ENCODE measurements at places on chromosomes 7 and 10.

GRCh38 chr10:48526011-48526821 lies 78.7 kb downstream of the ARHGAP22 start:
- DNase-seq, result peak; percentile 82

DNA sequence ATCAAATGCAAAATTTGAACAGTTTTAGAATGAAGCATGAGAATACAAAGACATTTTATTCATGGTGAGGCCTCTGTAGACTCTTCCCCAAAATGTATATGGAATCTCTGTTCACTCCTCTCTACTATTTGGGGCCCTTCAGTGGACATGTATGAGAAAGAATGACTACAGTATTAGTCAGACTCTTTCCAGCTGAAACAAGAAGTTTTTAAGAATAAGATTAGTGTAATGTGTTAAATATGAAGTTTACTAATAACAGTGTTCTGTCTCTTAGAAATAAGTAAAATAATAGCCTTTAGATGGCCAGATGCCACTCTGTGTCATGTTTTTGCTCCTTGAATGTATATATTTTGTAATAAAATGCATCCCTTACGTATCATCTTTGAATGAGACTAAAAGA lies 585.6 kb downstream of the SUGCT start:
- DNase-seq, result peak; percentile 67

GRCh38 chr7:26485367-26485934 lies 193.8 kb downstream of the SNX10 start:
- DNase-seq, result no peak

DNA sequence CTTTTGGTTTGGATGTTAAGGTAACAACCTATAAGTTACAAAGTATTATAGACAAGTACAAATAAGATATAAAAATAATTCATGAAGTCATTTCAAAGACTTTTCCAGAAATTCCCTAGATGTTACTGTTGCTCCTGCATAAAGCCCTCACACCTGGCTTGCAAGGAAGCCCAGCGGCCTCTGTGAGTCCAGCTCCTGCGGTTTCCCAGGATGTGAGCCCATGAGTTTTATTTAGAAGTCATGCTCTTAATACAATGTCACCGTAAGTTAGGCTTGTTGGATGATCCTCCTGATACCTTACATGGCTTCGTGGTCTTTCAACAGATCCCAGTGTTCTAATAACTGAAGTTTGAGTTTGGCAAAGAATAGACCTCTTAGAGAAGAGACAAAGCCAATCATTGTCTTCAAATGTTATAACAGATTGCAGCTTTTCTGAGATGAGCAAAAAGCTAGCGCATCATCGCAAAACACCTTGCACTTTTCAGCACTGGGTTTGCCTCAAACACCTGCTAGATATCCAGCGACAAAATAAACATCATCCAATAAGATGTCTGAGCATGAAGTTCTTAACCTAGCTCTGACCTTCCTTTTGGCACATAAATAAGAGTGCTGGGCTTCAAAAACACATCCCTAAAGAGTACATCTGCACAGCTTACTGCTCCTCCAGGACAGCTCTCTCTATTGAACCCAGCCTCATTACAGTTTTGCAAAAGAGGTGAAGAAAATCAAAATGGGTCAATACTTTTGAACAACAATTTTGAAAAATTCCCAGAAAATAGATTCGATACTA lies 3.6 kb downstream of the FAM171A1 start:
- DNase-seq, result no peak

DNA sequence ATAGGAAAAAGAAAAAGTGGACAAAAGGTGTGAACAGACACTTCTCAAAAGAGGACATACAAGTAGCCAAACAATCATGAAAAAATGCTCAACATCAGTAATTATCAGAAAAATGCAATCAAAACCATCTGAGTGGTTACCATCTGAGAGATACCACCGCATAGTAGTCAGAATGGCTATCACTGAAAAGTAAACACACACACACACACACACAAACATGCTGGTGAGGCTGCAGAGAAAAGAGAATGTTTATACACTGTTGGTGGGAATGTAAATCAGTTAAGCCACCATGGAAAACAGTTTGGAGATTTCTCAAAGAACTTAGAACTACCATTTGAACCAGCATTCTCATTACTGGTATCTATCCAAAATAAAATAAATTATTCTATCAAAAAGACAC lies 145.7 kb downstream of the CYP26A1 start:
- peak; percentile 33 for DNase-seq

DNA sequence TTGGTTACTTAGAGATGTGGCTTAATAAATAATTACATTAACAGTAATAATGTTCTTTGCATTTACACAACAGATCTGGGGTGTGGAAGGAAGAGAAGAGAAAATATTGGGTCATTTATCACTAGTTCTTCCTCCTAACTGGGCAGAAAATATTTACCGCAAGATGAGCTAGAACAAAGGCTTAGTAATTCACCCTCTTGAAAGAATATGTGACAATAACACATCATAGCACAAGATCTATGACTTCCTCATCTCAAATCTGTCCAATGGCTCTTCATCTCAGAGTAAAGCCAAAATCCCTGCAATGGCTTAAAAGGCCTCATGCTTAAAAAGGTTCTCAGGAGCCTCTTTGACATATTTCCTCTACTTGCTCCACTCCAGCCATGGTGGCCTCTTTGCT lies 178.6 kb downstream of the ZNF438 start:
- DNase-seq, result no peak

- DNase-seq, result no peak
These were observed 21.4 kb upstream of the MGMT start for GRCh38 chr10:129445436-129446182.

- DNase-seq, result no peak
These were observed 150.4 kb downstream of the DNAJB6 start for GRCh38 chr7:157487046-157487770.

DNA sequence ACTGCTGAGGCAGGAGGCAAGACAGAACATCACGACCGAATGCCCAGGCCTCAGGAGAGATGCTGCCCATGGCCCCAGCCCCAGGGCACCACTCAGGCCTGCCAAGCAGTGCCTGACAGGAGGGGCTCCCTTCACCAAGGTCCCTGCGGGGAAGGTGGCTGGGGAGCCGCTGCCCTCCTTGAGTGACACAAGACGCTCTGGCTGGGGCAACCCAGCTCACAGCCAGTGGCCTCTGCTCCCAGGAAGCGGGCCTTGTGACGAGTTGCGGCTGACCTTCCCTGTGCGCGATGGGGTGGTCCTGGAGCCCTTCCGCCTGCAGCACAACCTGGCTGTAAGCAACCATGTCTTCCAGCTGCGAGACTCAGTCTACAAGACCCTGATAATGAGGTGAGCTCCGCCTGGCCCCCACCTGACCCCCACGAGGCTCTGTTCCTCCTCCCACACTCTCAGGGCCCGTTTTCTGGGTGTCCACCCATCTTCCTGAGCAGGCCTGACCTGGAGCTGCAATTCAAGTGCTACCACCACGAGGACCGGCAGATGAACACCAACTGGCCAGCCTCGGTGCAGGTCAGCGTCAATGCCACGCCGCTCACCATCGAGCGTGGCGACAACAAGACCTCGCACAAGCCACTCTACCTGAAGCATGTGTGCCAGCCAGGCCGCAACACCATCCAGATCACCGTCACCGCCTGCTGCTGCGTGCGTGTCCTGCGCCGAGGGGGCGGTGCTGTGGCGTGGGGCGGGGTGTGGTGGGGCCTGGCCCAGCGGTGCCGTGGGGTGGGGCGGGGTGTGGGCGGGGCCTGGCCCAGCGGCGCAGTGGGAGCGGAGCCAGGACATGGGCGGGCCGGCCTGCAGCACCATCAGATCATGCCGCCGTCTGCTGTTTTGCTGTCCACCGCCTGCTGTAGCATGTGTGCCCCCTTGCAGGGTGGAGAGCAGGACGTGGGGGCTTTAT lies 12.8 kb downstream of the ZMIZ2 start:
- DNase-seq, result no peak

- DNase-seq, result no peak
These were observed 7.0 kb upstream of the PPP1R35 start for GRCh38 chr7:100443096-100443840.

GRCh38 chr7:51111241-51111940 lies 205.2 kb downstream of the COBL start:
- DNase-seq, result no peak

DNA sequence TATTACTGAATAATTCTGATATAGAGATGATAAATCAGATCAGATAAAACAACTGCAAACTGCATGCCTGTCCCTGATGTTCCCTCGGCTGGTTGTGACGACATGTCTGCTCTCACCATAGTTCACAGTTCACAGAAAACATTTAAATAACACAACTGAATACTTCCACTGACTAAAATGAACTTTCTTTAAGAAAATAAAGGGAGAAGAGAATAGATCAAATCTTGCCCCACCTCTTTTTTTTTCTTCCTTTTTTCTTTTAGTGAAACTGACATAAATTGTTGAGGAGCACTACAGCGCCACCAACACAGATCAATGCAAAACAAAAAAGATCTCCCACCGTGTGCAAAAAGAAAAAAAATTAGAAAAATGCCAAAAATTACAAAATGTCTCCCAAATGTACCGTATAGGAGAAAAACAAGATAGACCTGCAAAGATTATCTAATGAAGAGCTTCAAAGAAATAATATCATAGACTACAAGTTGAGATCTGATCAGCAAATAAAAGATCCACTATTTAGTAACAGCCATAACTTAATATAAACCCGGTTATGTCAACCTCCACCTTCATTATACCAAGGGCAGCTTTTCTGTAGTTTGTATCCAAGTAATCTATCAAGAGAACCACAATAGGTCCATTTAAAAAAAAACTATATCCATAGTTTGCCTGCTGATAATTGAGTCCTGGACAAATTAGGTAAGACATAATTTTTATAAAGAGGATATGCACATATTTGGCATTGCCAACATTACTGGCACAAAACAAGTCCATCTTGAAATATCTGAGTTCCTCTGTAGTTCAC lies 30.7 kb upstream of the EPC1 start:
- DNase-seq, result peak; percentile 59

DNA sequence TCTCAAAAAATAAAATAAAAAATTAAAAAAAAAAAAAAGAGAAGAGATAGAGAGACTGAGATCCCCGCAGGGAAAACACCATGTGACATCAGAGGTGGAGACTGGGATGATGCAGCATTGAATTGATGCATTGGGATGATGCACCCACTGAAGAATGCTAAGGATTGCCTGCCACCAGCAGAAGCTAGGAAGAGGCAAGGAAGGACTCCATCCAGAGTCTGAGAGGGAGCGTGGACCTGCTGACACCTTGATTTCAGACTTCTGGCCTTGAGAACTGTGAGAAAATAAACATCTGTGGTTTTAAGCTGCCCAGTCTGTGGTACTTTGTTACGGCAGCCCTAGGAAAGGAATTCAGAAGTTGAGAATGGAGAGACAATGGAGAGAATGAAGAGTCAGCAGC lies 89.8 kb upstream of the PRPS1L1 start:
- peak; percentile 74 for DNase-seq

DNA sequence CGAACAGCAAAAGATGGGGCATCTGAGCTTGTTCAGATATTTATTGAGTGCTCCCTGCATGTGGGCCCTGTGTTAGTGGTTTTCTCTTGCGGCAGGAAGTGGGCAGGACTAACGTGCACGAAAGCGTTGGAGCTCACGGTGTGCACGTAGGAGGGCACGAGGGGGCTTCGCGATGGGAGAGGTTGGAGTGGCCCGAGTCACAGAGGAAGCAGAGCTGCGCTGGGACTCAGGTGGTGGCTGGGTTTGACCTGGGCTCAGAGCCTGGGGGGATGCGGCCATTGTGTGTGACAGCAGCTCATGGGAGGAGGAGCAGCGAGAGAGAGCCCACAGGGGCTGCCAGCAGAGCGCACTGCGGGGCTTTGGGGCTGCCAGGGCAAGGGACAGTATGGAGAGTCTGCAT lies 7.7 kb downstream of the ZSCAN25 start:
- no peak for DNase-seq

DNA sequence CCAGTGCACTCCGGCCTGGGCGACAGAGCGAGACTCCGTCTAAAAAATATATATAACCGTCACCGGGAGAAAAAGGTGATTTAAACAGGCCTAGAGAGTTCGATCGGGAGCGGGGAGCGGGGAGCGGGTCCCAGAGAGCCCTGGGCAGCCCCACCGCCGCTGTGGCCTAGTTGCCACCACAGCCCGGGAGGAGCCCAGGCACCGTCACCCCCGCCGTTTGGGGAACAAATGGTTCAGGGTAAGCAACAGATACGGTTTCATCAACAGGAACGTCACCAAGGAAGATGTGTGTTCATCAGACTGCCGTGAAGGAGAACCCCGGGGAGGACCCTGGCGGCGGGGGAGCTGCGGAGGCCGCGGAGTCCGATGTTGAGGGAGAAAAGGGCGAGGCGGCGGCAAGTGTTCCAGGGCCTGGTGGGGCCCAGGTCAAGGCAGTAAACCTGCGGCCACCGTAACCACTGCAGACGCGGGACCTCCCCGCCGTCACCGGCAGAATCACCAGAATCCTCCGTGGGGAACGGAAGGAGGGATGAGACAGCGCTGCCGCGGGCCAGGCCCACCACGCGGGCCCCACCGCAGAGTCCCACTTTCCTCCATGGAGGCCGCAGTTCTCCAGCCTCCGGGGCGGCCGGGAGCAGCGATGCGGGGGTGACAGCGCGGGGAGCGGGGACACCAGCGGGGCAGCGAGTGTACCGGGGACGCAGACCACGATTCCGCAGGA lies 103.4 kb downstream of the GALNT11 start:
- DNase-seq, result no peak

DNA sequence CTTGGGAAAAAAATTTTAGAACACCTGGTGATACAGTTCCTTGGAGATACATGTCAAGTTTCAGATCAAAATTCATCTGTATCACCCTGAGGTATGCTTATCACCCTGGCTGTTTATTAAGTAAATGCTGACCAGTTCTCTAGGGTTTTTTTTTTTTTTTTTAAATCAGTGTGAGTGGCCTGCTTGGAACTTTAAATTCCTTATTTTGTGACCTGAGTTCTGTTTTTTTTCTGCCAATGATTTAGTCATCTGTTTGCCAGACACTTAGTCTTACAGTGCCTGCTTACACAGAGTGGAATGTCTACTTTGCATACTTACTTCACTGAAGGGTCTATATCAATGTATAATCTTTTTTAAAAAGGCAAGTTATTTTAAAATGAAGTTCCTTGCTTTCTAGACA lies 1.8 kb downstream of the TSPAN13 start:
- no peak for DNase-seq

GRCh38 chr10:505419-505818 lies 184.0 kb downstream of the DIP2C start:
- no peak for DNase-seq

DNA sequence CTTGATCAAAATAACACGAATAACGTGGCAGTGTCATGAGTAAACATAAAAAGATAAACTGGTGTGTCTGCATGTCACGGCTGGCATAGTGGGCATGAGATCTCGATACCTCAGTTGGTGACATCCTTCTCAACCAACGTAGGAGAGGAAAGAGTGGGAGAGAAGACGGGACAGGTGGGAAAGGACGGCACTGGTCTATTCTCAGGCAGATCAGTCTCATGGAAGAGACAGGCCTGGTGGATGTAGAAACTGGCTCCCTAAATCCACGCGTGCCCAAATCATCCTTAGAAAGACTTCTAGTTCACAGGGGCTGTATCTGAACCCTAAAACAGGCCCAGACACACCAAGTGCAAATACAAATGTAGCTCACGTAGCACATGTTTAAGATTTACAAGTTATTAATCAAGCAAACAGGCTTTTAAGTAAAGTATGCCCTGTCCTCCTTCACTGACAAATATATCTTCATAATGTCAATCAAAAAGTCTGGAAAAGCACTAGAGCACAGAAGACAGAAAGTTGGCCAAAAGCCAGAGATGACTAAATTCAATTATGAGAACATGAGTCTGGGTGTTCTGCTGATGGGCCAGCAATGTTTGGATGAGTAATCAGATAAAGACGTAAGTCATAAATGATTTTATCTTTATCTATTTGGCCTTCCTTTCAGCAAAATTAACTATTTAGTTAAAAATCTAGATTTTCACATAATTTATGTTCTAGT lies 56.3 kb downstream of the SFMBT2 start:
- DNase-seq, result peak; percentile 22

GRCh38 chr7:52482076-52482475 lies 553.4 kb upstream of the POM121L12 start:
- no peak for DNase-seq

Data from fibroblast of skin of scalp (primary cell).